Vagina (tissue), 2 donors: ENCODE measurements at places on chromosomes 3 and 15.

- DNase-seq: no peak
These were observed 41.1 kb upstream of the SKOR1 start for GRCh38 chr15:67784090-67784781.

DNA sequence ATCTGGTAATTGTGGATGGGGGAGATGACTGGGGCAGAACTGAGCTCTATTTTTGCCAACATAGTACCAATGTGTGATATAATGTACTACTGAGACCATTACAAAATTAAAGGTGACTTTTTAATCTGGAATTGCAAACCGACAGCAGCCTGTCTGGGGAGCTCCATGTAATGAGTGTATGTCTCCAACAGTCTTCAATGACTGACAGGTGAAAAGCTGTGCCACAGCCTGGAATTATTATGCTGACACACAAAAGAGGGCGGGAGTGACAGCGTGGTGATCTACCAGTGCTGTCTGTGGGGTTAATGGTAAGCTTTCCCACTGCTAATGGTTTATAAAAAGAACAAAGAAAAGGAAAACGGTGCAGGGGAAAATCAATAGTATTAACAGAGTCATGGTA, 143.4 kb downstream of the CLSTN2 start:
- no peak for DNase-seq

DNA sequence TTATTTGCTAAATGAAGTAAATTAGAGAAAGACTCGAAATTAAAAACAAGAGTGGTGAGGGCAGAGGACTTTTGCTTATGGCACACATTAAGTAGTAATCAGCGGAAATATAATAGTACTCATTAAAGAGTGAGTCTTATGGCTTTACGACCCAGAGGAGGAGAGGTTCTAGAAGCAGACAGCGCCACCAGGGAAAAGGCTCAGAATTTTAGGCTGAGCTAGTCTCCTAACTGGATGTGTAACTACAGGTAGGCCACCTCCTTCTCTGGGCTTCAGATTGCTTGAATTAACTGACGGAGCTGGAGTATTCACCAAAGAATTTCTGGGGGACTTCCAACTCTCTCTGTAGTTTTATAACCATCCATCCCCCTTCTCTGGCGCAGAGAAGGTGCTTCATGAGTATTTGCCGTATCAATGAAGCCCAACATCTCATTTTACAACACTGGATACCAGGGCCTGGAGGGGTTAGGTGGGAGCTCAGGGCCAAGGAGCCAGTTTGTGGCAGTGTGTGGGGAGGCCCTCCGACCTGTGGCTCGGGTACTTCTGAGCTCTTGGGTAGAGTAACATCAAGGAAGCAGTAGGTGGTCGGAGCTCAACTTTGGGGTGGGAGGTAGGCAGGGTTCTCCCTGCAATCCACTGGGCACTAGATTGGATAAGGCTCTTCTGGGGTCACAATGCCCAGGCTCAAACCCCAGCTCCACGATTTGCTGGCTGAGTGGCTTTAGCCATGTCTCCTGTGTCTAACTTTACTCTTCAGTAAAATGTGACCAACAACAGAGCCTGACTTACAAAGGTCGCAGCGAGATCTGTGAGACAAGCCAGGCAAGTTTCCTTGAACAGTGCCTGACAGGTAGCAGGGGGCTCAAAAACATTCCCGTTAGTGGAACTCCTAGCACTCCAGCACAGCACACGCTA, 1.1 kb downstream of the CHCHD4 start:
- DNase-seq: peak; percentile 87

DNA sequence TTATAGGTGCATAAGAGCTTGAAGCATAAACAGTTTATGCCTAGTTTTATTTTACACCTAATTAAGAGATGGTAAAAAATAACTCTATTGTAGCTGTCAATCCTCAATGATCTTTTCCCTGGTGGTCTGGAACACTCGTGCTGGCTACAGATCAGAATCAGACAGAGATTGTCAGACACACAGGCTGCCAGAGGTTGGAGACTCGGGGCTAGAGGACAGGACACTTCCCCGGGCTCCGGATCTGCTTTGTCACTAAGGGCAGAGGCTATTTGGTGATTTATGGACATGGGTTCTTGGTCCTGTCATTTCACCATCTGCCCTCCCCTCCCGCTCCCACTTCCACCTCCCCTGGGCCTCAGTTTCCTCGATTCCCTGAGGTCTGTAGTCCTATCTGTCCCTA, 16.5 kb upstream of the FAM174B start:
- DNase-seq: no peak

- DNase-seq: no peak
These were observed at the start of gene PYDC2 for GRCh38 chr3:191461113-191461595. TSS of gene PYDC2 (plus strand) at chr3:191461163. CDS start at chr3:191461163, 0 bp downstream.

DNA sequence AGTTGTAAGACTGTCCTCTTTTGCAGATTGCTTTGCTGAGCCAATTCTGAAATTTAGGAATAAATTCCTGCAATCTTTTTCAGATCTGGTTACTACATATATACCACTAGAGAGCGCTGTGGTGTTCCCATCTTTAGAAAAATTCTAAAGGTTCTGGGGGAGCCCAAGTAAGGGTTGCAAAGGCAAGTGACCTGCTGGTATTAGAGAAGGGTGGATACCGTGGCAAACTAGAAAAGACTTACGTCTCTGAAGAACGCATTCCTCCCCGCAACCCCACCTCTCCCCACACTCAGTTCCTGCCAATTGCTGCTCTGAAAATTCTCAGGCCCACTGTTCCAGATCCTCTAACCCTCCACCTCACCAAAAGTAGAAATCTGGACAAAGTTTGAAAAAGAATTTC, 48.5 kb downstream of the EFHB start:
- DNase-seq: no peak

GRCh38 chr3:120636795-120637401, 40.8 kb downstream of the NDUFB4 start:
- DNase-seq: no peak

GRCh38 chr3:123757281-123757940, 126.7 kb downstream of the MYLK start:
- peak; percentile 79 for DNase-seq

- no peak for DNase-seq
These were observed 9.4 kb downstream of the TCF12 start for GRCh38 chr15:56927816-56928215.

GRCh38 chr3:81302045-81302444, 459.4 kb downstream of the GBE1 start:
- DNase-seq: no peak

DNA sequence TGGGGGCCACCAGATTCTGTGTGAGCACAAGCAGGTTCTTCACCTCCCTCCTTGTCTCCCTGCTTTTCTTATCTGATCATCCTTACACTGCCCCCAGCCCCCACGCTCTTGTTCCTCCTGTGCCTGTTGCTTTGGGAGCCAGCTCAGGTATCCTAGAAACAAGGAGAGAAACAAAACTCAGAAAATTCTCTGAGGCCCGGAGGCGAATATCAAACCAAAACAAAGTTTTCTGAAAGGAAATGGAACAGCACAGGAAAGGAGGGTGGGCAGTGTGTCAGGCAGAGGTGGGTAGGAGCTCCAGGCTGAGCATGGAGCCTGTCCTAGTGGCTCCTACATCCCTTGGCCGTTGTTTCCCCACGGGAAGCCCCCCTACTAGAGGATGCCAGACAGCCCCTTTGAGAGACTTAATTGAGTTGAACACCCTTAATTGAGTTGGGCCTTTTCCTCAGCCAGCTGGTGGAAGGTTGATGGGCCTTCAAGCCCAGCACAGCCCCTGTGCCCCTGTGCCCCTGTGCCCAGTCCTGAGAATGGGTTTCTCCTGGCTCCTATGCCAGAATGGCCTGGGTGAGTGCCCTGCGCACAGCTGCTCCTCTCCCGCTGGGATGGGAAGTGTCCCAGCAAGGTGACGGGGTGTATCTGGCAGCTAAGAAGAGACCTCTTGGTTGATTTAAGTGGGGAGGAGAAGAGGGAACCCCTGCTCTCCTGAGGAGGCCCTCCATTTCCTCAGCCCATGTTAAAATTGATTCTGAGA, 22.8 kb upstream of the JMJD7 start:
- DNase-seq: peak; percentile 67

DNA sequence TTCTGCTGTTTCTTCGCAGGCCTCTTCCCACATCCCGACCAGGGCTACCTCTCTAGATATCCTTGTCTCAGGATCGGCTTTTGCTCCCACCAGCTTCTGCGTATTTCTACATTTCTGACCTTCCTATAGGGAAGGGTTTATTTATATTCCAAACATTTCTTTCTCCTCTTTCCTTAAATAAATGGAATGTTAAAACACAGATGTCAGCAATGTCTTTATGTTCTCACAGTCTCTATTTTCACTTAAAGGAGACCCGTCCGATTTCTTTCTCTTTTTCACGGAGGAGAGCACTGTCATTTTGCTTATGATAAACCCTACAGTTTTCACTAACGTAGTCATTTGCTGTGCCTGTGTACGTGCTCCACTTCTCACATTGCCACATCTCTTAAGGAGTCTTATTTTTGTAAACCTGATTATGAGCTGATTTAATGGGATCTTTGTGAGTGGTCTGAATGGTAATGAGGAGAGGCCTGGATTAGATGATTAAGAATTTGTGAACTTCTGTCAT, 630 bp downstream of the KIF15 start:
- DNase-seq: no peak

DNA sequence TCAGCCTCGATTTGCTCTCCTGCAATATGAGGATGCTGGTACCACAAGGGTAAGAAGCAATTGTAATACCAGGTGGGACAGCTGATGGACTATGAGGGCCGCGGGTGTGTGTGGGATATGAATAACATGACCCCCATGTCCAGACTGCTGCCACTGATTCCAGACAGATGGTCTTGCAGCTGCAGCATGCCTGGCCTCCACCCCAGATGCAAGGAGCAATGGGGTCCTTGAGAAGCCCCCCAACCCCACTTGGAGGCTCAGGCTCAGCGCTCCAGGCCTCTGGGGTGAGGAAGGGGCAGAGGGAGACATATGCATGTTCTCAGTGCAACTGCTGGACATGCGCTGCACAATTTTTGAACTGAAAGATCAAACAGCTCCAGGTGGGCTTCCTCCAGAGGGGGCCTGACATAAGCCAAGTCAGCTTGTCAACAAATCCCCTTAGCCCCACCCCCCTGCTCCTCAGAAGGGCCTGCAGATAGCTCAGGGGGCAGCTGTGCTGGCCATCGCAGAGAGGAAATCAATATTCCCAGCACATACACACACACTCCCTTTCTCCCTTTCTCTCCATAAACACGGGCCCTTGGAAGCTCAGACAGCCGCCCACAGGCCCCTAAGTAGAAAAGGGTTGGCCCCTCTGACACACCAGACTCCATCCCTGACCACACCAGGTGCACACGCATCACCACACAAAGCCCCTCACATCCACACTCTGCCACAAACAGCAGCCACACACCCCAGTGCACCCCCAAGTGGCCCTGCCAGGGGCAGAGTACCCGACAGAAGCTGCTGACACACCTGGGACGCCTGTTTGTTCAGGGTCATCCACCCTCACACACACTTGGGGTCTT, 107.0 kb downstream of the IQSEC1 start:
- DNase-seq: no peak

GRCh38 chr3:37154668-37155314, 19.6 kb downstream of the LRRFIP2 start:
- no peak for DNase-seq

DNA sequence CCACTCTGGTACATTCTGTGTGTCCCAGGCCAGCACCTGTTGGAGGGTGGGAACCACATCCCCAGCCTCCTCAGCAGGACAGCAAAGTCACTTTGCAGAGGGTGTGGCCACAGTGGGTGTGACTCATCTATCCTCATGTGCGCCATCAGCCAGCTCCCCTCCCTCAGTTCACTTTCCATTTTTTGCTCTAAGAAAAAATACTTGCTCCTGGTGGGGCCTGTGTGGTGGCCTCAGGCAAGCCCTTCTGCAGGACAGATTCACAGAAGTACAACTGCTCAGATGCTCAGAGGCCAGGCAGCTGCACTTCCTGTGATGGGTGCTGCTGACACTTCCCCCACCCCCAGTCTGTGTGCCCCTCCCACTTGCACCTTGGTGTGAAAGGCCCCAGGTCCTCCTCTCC, 78.3 kb upstream of the ALDH1L1 start:
- no peak for DNase-seq

- DNase-seq: no peak
These were observed 169.6 kb upstream of the IL12A start for GRCh38 chr3:159818997-159819500.

GRCh38 chr3:52099001-52099401, 42.6 kb upstream of the DUSP7 start:
- DNase-seq: no peak

DNA sequence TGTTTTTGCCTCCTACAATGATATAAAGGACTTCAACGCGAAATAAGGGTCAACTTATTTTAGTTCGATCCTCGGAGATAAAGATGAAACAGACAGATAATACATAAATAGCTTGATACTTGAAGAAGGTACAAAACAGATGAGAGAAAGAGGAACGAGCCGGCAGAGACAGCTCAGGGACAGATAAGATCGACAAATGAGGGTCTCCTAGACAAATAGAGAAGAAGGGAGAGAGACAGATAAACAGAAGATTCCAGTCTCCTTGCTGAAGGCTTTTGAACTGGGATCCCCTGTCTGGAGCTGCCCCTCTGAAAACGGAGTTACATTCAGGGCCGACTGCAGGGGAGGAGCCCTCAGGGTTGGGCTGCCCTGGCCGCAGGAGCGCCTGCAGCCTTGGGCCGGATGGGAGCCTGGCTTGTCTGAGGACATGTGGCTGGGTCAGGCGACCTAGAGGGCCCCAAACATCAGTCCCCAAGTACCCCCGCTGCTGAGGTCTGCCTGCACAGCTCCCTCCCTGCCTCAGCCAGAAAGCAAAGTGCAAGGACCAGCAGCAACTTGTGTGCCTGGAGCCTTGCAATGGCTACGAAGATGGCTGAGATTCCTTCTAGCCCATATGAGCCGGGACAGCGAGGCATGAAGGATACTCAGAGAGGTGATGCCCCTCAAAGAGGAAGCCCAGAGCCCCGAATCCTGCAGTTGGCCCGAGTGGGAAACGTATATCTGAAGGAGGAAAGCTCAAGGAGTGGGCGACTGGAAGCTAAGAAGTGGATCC, 926 bp upstream of the SKOR1 start:
- DNase-seq: no peak

DNA sequence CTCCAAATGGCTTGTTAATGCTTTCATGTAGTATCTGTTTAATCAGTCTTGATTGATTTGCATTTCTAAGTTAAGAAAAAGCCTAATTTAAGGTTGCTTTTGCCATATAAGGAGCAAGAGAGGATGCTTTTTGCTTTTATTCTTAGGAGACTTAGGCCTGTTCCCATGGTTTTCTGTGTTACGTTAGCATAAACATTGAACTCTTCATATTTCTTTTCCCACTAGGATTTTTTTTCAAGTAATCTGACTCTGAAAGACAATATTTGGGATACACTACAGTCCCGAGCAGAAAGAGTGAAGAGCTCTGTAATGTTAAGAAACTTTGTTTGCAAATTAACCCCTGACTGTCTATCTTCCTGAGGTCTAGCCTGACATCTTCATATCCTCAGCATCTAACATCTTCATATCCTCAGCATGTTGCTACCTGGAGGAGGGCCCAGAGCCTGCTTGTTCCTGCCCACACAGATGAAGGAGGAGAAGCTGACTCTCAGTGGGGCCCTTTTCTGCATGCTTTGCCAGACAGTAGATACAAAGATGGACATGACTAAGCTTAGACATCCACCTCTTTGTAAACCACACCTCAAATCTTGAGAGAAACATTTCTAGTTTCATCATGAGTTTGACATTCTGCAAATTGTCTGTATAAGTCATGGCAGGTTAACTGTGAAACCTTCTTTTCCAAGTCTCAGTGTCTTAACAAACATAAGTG, 86.2 kb upstream of the COL6A5 start:
- no peak for DNase-seq
